ENCODE measurements at places on chromosomes 12 and 14.

DNA sequence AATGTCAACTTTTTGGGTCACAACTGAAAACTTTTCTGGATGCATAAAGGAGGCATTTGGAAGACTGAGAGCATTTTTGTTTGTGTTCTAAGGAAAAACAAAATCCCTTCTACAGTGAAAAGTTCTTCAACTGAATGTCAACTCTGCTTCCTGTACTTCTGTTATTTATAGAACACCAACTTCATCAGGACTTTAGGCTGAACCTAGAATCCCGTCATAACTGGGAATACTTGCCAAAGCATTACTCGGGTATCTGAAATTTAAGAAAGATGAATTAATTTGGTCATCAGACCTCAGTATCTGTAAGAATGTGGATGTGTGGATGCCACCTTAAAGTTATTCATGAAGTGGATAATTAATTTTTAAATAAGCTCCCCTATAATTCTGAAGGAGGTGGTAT, 73.2 kb downstream of the FERMT2 start:
- DNase-seq: no peak

- no peak for DNase-seq
These were observed 826 bp downstream of the ZNF705A start for GRCh38 chr12:8157484-8158198.

DNA sequence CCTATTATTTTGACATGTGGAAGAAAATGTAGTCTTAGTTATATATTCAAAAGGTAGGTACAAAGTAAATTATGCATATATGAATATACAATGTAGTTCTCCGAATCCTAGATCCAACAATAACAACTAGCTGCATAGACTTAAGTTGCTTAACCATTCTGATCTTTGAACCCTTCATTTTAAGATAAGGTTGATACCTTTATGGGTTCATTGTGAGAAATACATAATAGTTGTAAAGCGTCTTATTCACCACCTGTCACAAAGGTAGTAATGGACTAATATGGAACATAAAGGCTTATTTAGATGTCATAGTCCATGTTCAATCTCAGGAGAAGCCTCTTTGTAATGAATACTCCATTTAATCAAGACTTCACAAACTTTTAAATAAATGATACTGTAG, 263.6 kb downstream of the TMTC2 start:
- no peak for DNase-seq

DNA sequence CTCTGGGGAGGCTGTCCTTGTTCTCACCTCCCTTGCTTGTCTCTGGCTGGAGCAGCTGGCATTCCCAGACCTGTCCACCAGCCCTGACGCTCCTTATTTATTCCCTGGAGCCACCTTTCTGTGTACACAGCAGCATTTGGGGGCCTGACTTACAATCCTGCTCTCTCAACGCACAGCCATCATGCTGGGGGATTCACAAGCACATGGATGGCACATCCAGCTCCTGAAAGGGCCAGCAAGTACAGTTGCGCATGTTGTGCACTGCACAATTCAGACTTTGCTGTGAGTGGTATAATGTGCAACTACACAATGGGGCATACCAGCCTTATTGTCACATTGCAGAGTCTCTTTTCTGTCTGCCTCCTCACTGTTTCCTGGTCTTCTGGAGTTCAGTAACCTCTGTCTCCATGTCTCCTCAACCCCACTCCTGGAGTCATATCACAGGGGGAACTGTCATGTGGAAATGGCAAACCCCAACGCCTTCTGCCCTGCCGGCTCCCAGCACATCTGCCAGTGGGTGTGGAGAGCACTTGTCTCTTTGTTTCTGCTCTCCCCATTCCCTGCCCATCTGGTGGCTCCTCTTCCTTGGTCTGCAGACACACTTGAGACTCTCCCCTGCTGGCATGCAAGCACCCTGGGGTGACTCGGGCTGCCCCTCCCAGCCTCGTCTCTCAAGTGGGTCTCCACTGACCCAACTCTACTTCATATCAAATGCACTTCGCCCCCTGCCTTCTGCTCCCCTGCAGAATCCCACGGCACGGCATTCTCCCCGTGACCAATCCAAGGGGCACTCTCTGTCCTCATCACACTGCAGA, 41.2 kb upstream of the MEG3 start:
- peak; percentile 11 for DNase-seq

GRCh38 chr12:113007166-113007565, 28.8 kb downstream of the OAS2 start:
- DNase-seq: no peak

All from BE2C (cell line).